ENCODE measurements at places on chromosomes 13 and 19.

DNA sequence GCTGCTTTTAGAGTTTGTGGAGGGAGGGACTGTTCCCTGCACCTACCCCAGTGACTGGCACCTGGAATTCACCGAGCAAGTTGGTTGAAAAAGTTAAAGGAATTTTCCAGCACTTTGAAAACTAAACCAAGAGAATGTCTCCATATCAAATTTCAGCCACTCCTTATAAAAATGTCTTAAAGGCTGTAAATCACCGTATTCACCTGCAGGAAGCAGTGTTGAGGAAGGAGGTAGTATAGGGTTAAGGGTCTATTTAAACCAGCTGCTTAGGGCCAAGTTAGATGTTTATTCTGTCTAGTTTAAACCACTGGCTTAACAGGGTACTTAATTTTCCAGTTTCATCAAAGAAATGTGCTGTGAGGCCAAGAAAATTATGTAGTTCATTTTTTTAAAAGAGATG, 3.8 kb upstream of the RAB20 start:
- DNase-seq: no peak

- no peak for DNase-seq
These were observed 73.5 kb upstream of the GJB6 start for GRCh38 chr13:20305587-20305986.

- DNase-seq: no peak
These were observed 86.6 kb downstream of the ZDHHC20 start for GRCh38 chr13:21372530-21372929.

GRCh38 chr19:41554907-41555306, 21.1 kb upstream of the CEACAM21 start:
- DNase-seq: no peak

GRCh38 chr19:6464070-6464873, at the start of gene CRB3:
CRB3 (plus strand) TSS chr19:6464271; CDS start chr19:6464702, 431 bp downstream.
- peak; percentile 85 for DNase-seq

DNA sequence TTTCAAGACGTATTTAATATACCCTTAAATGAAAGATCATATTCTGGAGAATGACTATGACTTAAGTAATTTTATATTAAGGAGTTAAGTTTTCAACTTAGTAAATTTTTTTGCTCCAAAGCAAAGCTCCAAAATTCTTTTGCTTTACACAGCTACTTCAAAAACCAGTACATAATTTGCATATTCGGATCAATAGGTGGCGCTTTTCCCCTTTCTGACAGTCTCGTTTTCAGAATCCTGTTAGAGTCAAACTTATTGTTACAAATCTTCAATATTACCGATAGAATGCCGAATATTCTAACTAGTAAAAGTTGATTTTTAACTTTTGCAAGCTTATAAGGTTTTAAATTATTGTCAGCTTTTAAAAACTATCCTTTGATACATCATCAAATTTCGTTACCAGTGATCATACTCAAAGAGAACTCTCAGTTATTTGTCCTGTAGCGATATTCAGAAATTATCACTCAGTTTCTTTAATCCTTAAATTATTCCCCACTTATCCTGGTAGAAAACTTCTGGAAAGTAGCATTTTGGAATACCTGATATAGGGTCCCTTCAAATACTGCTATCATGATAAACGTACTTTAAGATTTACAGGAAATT, 852.7 kb upstream of the KLHL1 start:
- DNase-seq: no peak

All from NCI-H774 (cell line).